Neuronal stem cell (in vitro differentiated cells): ENCODE measurements at places on chromosomes 4 and X.

DNA sequence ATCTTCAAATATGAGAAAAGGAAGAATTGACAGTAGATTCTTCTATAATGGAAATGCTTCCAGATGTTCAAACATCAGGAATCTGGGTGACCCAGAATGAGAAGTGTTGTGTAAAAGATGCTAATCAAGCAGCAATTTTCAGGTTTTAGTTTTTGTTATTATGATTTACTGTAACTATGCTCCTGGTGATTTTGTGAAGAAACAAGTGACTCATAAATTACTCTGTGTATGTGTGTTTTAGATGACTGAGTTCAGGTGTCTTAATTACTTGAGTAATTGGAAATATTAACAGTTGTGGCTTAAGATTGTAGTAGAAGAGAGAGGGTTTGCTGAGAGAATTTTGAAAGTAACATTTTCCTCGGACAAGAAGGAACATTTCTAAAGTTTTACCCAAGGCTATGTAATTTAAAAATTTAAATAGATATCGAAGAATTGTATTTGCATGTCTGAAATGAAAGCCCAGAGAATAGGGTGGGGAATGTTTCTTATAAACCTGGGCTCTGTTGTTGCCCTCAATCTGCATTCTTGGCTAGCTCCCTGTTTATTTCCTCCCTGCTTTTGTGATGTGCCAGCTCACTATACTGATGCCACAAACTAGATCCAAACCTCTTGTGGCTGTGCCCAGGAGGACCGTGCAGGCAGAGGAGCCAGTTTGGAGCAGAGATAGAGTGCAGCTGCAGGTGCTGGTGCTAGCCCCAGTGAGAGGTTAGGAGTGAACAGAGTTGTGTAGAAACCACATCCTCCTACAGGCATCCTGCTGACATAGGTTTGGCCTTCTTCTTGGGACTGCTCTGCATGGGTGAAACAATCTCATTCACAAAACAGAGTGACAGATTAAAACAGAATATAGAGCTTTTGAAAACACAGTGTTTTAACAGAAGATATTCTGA, 25.4 kb upstream of the TNIP3 start:
- H3K36me3 ChIP-seq = no peaks in the 10 kb centered on the region
- no peaks in the 10 kb centered on the region for H3K4me1 ChIP-seq
- H3K27ac ChIP-seq = no peak overlapping the region
- no peak overlapping the region for H3K4me3 ChIP-seq
- peaks cover 12% of the 10 kb centered on the region for H3K27me3 ChIP-seq

GRCh38 chr4:176534566-176534965, 214.8 kb downstream of the SPCS3 start:
- H3K4me3 ChIP-seq = no peak overlapping the region
- no peak for DNase-seq
- H3K27ac ChIP-seq = no peak overlapping the region
- H3K4me1 ChIP-seq = no peaks in the 10 kb centered on the region
- no peaks in the 10 kb centered on the region for H3K36me3 ChIP-seq

GRCh38 chrX:74232859-74233258, 71.1 kb upstream of the ZCCHC13 start:
- no peak for DNase-seq
- no peaks in the 10 kb centered on the region for H3K27me3 ChIP-seq
- peaks cover 12% of the 10 kb centered on the region for H3K36me3 ChIP-seq
- no peak overlapping the region for H3K4me3 ChIP-seq
- no peak overlapping the region for H3K27ac ChIP-seq
- no peaks in the 10 kb centered on the region for H3K4me1 ChIP-seq

DNA sequence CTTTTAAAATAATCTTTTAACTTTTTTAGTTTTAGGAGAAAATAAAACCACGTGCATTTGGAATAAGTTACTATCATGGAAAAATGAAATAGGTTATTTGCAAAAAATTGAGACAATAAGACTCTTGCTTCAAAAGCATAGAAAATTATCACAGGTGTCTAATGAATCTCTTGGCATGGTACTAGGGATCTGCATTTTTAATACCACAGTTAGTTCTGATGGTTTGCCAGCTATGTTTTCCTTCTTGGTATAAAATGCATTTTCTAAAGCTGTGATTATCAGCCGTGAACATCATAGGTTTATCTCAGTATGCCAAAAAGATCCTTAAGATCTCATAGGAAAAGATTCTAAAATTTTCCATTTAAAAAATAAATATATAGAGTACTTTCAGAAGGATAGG, 83.9 kb downstream of the RASL11B start:
- no peak for DNase-seq
- H3K4me3 ChIP-seq = no peak overlapping the region
- no peaks in the 10 kb centered on the region for H3K27me3 ChIP-seq
- H3K27ac ChIP-seq = no peak overlapping the region

DNA sequence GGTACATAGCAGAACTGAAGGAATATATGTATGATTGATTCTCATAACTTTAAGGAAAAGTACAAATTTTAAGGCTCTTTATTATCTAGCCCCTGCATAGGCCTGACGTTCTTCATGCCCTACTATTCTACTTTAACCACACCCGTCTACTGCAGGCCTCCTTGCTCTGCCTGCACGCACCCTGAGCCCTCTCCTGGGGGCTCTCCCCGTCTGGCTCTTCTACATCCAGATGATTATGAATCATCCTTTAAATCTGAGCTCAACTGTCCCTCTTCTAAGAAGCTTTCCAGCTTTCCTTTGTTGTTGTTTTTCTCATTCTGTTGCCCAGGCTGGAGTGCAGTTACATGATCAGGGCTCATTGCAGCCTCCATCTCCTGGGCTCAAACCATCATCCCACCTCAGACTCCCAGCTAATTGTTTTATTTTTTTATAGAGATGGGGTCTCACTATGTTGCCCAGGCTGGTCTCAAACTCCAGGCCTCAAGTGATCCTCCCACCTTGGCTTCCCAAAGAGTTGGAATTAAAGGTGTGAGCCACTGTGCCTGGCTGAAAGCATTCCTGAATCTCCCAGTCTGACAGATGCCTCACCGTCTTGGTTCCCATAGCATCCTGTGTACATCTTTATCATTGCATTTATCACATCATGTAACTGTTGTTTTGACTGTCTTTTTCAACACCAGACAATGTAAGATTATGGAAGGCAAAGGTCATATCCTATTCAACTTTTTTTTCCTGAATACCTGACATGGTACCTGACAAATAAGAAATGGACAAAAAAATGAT, 89.2 kb downstream of the WDFY3 start:
- H3K36me3 ChIP-seq = peaks cover 23% of the 10 kb centered on the region
- no peak overlapping the region for H3K27ac ChIP-seq
- H3K4me1 ChIP-seq = no peaks in the 10 kb centered on the region
- H3K27me3 ChIP-seq = no peaks in the 10 kb centered on the region
